EL (cell line): ENCODE measurements at places on chromosomes 11 and 22.

GRCh38 chr11:20289732-20290131 lies 73.8 kb upstream of the HTATIP2 start:
- no peak for DNase-seq

- DNase-seq = no peak
Observed at GRCh38 chr22:32123657-32124056, 35.4 kb downstream of the C22orf42 start.

DNA sequence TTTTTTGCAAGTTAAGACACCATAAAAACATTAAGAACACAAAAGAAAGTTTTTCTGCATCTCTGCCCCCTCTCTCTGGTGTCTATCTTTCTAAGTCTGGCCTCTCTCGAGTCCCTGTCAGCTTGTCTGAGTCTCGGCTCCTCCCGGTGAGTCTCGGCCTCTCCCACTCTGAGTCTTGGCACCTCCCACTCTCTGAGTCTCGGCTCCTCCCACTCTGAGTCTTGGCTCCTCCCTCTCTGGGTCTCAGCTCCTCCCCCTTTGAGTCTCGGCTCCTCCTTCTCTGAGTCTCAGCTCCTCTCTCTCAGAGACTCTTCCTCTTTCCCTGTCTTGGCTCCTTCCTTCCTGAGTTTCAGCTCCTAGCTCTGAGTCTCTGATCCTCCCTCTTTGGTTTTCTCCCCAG lies 72.5 kb upstream of the AMPD3 start:
- DNase-seq = peak; percentile 21

- no peak for DNase-seq
Observed at GRCh38 chr11:125211191-125211947, 46.8 kb downstream of the PKNOX2 start.

DNA sequence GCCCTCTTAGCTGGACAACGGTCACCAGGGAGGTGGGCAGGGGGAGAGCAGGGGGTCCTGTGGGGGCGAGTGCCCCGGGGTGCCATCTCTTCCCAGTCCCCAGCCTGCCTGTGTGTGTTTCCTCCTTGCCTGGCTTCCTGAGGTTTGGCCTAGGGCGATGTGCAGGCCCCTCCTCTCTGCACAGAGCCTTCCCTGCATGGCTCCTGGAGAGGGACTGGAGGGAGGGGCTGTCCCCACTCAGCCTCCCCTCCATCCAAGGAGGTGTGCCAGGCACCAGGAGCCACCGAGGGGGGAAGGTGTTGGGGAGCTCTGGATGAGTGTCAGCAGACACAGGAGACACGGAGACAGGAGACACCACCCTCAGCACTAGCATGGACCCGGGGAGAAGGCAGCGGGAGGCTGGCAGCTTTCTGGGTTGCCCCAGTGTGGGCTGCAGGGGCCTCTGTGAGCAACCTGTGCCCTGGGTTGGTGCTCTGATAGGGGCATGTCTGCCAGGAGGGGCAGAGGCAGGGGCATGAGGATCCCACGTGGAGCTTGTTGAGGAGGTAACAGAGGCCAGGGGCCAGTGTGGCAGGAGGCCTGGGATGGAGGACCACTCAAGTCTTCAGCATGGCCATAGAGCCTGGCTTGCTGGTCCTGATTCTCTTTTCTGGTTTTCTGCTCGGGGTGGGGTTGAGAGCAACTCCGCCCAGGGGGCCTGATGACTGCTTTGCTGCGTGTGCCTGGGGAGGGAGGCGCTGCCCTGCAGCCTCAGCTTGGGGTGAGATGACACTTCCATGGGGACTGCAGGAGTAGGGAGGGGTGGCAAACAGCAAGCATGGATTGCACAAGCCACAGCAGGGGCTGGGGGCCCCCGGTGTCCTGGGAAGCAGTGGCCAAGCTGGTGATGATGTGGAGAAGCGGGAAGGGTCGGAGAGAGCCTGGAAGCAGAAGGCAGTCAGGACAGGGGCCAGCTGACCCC lies 78.8 kb downstream of the ST3GAL4 start:
- DNase-seq = no peak

GRCh38 chr11:105648762-105649161 lies 38.9 kb downstream of the GRIA4 start:
- no peak for DNase-seq

- no peak for DNase-seq
Observed at GRCh38 chr22:44931766-44932165, 78.0 kb downstream of the PHF21B start.

- DNase-seq = no peak
Observed at GRCh38 chr11:67616431-67617242, 9.9 kb downstream of the NDUFV1 start.

GRCh38 chr11:64858467-64859263 lies 14.2 kb upstream of the CDC42BPG start:
- DNase-seq = no peak

- peak; percentile 86 for DNase-seq
Observed at GRCh38 chr11:119338318-119338890, 2.3 kb downstream of the C1QTNF5 start.

GRCh38 chr22:19766511-19767426 lies 6.2 kb downstream of the TBX1 start:
- peak; percentile 28 for DNase-seq

DNA sequence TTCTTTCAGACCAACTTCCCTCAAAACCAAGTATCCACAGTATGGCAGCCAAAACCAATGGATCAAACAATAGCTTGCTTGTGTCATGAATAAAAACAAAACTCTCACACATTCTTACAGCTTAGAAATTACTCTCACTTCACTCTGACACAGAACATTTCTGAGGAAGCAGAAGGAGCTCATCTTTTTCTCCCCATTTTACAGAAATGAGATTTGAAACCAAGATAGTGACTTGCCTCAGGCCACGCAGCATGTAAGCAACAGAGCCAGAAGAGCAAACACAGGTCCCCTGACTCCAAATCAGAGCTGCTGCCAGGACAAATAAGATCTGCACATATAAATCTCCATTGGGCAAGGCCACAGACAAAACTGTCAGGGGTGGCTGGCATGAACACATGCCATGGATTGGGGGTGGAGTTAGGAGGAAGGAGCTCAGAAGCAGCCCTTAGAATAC lies 64.8 kb downstream of the RAB30 start:
- DNase-seq = no peak

DNA sequence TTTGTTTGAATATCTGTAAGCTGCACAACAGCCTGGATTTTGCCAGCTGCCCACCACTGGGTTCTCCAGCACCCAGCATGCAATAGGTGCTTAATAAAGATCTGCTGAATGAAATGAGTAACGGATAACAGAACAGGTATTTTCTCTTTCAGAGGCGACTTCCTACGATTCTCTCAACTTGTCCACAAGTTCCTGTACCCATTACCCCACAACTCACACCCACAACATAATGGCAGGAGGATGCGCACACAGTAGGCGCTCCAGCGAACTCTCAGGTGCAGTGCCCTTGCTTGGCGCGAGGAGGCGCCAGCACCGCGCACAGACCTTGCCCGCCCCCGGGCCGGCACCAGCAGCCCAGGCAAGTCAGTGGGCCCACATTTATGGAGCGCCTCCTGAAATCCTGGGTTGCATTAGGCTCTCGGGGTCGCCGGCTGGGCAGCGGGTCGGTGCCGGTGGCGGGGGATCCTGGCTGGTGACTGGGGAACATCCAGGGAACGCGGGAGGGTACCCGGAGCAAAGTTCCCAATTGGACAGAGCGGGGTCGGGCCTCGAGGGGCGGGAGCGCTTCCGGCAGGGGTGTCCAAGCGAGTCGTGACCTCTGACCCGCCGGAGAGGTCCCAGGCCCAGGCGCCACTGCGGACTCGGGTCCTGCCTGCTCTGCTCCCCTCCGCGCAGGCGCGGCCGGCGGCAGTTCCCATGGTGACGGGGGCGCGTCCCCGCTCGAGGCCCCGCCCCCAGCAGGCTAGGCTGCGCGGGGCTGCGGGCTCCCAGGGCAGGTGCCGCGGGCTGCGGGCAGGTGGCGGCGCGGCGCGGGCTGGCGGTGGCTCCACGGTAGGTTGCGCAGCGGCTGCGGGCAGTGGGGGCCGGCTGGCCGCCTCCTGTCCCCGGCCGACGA lies at the start of gene KIAA1671:
KIAA1671 (plus strand) TSS at position 775 of the 895 bp plus-strand sequence. CDS start 75,284 bp downstream, outside the sequence.
- DNase-seq = peak; percentile 60

GRCh38 chr11:12101318-12101717 lies 9.1 kb upstream of the MICAL2 start:
- no peak for DNase-seq

DNA sequence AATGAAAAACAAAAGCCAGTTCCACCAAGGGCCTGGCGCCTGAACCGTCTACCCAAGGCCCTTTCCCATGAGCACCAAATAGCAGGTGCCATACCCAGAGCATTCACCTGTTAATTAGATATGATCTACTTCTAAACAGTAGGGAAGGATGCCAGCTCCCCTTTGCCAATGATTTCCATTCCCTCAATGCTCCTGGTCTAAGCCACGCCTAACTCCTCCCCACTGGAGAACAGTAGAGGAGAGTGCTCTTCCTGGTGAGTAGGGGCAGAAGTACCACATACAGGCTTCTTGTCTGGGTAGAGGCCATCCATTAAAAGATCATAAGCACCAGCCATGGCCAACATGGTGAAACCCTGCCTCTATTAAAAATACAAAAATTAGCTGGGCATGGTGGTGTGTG lies 40.7 kb downstream of the PACSIN2 start:
- no peak for DNase-seq

- peak; percentile 80 for DNase-seq
Observed at GRCh38 chr11:65366340-65366773, 11.8 kb downstream of the TIGD3 start.
